ENCODE measurements at places on chromosomes 16 and 17.

DNA sequence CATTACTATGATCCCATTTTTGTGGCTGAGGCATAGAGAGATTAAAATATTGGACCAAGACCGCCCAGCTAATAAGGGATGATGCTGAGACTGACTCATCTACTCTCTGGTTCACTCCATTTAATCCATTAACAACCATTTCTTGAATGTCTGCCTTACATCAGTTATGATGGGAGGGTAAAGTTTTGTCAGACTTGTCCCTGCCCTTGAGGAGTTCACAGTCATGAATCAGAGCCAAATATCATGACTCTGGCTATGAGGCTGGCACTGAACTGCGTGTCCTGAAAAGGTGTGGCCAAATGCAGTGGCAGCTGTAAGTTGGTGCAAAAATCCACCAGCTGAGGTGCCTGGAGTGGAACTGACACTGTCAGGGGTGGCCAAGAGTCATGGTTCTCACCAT is 35.0 kb upstream of the MAF start:
- no peak for DNase-seq

DNA sequence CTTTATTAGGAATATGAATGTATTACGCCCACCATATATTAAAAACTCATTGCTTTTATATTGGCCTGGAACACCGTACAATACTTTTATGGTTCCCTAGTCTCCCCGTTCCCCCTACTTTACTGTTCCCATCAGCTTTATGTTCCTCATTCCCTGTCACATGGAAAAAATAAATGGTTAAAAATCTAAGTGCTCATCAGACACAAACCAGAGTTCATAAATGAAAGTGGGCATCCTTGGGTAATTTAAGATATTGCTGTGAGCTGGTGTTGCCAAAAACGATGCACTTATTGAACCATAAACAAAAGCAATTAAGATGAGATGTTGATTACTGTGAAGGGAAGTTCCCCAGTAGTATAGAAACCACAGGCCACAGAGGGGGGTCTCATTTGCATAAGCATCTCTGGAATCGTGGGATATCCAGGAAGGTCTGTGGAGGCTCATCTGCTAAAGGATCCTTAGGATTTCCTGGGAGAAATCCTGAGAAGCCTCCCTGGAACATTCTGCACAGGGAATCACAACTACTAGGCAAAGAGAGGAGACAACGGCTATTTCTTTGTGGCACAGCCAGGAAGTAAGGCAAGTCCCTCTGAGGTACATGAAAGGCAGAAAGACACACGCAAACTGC is 591.4 kb upstream of the CDH11 start:
- DNase-seq: no peak

- DNase-seq: no peak
These were observed 95.5 kb downstream of the MRM3 start for GRCh38 chr17:877630-878029.

DNA sequence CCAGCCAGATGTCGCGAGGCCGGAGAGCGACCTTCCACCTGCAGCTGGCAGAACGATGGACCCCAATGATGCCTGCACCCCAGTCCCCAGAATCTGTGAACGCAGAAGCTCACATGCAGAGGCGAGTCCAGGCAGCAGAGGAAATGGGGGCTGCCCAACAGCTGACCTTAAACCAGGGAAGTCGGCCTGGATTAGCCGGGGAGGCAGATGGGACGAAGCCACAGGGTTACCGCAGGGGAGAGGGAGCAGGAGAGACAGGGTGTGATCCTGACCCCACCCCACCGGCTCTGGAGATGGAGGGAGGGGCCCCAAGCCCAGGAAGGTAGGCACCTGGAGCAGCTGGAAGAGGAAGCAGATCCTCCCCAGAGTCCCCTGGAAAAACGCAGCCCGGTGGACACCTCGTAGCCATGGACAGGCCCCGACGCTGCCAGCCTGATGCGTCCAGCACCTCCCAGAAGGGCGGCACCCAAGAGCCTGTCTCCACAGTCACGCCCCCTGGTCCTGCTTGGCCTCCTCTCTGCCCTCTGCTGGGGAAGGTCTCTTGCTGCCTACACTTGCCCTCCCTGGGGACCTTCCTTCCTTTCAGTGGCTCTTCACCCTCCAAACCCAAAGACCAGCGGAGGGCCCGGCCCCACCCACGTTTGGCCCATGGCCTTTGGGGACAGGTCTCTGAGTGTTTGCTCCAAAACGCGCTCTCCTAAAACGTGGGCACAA is 37.3 kb downstream of the PIEZO1 start:
- DNase-seq: no peak

GRCh38 chr17:47223007-47223406 is 13.9 kb downstream of the MYL4 start:
- DNase-seq: no peak

GRCh38 chr17:72608436-72608835 is 484.1 kb downstream of the SLC39A11 start:
- DNase-seq: no peak

DNA sequence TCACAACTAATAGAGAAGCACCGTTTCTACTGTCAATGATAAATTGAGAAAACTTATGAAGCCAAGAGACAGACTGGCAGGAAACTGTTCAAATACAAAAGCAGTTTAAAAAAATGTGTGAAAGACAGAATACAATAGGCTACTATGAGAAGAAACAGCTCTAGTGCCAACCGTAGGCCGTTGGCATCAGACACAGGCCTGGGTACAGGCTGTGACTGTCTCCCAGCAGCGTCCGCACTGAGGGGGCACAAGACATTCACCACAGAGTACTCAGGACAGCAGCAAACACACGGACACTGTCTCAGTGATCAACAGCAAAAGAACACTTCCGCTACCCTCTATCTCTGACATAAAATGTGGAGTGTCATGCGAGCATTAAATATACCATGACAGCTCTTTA is 7.8 kb upstream of the C1QBP start:
- no peak for DNase-seq

DNA sequence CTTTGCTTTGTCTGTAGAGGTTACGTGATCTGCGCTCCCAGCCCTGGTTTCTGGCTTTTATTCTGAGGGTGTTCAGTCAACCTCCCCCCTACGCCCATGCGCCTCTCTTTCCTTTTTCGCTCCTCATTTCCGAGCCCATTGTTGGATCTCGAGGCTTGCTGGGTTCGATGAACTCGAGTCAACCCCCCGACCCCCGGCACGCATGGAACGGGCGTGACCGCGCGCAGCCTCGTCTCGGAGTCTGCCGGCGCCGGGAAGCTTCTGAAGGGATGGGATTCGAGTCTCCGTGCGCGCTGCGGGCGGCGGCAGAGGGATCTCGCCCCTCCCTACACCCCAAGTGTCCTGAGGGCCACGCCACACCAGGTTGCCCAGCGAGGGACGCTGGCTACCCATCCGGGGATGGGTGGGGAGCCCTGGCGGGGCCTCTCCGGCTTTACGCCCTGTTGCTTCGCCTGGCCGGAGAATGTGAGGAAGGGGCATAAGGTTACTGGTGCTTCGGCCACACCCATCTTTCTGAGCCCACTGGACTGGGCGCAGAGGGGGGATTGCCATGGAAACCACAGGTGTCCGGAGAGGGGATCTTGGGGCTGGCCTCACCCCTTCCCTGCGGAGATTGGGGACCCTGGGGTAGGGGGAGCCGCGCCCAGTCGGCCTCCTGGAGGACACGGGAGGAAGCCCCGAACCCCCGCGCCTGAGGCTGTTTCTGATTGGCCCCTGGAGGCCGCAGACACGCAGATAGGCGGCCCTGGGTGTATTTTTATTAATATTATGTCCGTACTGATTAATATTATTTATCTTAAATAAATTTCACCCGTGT is 1.8 kb downstream of the MAPT start:
- no peak for DNase-seq

- peak; percentile 24 for DNase-seq
These were observed 122.3 kb downstream of the SSH2 start for GRCh38 chr17:29807520-29808361.

Measured in C1 segment of cervical spinal cord (tissue), 14 donors.